ENCODE measurements at places on chromosomes 5 and 9.

- no peak for DNase-seq
Measured at GRCh38 chr5:123344816-123345426, 78.3 kb downstream of the CEP120 start.

- DNase-seq, result no peak
Measured at GRCh38 chr5:73254642-73255041, 81.6 kb downstream of the TMEM174 start.

GRCh38 chr5:164555809-164556208 lies 1050.4 kb downstream of the MAT2B start:
- no peak for DNase-seq

DNA sequence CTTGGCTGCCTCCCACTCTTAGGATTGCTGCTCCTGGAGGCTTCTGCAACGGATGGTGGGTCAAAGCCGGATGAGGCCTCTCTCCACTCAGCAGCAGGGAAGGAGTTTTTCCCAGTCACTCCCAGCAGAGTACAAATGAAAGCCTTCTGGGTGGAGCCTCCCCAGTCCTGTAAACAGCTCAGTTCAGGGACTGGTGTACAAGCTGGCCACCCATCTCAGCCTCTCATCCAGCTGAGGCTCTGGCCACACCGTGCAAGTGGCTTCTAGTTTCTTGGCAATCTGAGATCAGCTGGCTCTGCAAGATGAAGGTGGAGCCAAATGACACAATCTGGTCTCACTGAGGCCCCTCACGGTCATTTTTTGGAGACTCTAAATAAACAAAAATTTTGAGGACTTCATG lies 10.0 kb downstream of the GPX3 start:
- DNase-seq, result no peak

- DNase-seq, result no peak
Measured at GRCh38 chr9:123926941-123927340, 3.0 kb downstream of the DENND1A start.

Data from cortex of kidney (tissue), 1 donor.